ENCODE measurements at places on chromosomes 6 and 20.

- no peak for DNase-seq
Observed at GRCh38 chr6:44004136-44004535, 123.1 kb downstream of the MRPL14 start.

- no peak for DNase-seq
Observed at GRCh38 chr6:15470746-15471145, 192.1 kb downstream of the DTNBP1 start.

DNA sequence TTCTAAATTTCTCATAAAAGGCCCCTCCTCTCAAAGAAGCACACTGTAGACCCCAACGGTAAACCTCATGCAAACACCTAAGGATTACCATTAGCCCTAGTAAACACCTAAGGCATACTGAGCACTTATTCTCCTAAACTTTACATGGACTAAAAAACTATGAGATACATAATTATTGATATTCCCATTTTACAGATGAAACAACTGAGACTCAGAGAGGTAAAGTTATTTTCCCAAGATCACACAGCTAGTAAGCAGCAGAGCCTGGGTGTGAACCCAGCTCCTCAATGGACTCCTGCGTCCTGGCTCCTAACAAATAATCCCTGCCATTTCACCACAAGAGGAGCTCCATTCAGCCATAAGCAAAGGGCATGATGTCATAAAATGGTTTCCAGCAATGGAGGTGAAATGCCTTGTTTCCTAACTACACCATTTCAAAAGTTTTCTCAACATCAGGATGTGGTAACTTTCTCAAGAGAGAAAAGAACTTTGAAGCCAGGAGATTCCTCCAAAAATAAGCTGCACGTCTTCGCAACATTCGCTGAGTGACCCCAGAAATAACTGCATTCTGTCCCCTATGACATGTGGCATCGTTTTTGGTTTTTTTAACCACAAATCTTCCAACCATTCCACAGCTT lies 4.1 kb downstream of the ATP9A start:
- DNase-seq = no peak

GRCh38 chr6:151111670-151112069 lies 128.1 kb upstream of the AKAP12 start:
- no peak for DNase-seq

- no peak for DNase-seq
Observed at GRCh38 chr6:100404051-100404450, 60.7 kb downstream of the SIM1 start.

DNA sequence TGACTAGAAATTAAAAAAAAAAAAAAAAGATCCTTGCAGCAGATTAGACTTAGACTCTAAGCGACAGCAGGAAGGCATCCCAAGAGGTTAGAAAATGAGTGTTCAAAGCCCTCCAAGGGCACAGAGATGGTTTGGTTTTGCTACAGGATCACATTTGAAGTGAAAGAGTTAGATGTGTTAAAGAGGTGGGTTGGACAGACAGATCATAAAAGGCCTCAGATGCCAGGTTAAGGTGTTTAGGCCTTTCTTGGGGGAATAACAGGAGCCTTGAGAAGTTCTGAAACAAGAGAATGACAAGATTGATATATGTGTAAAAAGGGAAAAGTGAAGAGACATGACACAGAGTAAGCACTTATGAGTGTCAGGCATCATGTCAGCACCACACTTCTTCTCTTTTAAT lies 107.5 kb downstream of the FYN start:
- no peak for DNase-seq

DNA sequence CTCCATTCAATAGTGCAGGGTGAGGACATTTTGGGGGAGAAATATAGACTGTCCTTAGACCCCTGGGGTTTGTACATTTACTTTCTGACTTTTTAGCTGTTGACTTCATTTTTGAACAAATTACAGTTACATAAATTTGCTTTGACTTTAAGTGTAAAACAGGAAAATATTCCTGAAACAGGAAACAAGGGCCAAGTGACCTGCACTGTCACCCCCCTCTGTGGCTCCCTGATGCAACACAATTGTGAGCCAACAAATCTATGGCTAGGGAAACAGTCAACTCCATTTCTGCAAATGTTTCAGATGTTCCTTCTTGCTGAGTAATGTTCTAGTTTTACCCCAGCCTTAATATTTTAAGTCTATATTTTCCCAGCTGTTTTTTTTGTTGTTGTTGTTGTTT lies 39.8 kb downstream of the HLA-A start:
- no peak for DNase-seq

Data from AG09309 (cell line).